ENCODE measurements at places on chromosomes 3 and 15.

GRCh38 chr3:185726254-185726967 lies 98.4 kb downstream of the IGF2BP2 start:
- no peak for DNase-seq

DNA sequence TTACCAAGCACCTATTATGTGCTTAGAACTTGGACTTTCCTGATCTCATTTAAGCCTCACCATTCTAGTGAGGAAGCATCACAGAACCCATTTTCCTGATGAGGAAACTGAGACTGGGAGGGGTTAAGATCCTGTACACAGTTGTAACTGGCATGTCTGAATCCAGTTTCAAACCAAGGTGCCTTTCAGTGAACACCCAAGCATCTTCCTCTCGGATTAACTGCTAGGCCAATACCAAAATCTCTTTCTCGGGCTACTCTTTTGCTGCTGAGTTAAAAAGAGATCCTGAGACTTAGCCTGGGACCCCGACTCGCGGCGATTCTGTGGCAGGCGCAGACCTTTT lies 578 bp upstream of the CEMIP start:
- no peak for DNase-seq

DNA sequence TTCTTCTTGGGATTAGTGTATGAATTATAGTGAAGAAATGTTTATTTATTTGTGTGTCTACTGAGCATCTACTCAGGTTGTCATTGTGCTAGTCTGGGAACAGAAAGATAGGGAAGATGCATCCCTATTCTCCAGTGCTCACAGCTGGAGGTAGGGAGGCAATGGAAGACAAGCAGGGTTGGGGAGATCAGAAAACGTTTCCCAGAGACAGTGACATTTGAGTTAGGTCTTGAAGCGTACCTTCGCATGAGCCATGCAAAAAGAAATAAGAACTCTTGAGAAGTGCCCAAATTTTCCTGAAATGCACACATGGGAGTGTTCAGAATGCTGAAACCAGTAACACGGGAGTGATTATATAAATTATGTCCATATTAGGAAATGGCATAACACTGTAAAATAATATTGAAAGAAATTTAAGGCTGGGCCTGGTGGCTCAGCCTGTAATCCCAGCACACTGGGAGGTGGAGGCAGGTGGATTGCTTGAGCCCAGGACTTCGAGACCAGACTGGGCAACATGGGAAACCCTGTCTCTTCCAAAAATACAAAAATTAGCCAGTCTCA lies 5.3 kb upstream of the CEMIP start:
- peak; percentile 73 for DNase-seq

- no peak for DNase-seq
Measured at GRCh38 chr3:23592961-23593931, 212.5 kb upstream of the UBE2E1 start.

DNA sequence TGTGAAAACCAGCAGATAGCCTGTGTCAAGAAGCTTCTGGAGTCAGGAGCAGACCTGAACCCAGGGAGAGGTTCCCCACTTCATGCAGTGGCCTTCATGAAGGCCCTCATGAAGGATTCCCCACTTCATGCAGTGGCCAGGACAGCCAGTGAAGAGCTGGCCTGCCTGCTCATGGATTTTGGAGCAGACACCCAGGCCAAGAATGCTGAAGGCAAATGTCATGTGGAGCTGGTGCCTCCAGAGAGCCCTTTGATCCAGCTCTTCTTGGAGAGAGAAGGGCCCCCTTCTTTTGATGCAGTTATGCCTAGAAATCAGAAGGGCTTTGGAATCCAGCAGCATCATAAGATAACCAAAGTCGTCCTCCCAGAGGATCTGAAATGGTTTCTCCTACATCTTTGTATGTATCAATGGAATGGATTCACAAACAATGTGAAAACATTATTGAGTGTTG lies 103.9 kb upstream of the CHD2 start:
- no peak for DNase-seq

DNA sequence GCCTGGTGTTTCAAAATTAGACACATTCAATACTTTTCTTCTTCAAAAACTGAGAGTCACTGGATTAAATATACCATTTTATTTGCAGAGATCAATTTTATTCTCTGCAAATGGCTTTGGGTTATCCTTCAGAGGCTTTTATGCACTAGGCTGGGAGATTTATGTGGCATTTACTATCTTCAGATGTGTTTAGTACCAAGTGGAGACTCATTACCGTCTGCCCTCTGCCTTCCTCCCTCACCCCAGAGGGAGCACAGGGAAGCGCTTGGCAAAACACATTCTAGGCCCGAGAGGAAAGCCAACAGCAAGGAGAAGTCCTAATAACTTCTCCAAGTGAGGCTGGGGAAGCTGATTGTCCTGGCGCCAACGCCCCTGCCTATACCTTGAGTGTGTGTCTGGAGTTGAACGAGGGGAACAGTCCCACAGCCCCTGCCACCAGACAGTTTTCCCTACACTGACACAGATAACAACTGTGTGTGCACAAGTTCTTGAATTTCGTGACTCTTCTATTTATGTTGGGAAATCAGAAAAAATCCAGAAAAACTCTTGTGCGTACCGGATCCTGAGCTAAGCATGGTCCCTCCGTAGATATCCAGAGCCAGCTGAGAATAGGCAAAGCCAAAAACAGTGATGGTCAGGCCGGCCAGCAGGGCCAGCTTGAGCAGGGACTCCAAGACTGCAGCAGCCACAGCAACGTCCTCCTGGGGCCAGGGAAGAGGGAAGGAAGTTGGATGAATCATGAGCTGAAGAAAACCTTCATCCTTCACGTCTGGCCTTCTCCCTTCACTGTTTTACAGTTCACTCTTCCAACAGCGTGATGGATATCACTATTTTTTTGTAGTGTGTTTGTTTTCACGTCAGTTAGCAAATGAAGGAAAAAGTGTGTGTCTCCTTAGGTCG lies 26.6 kb downstream of the RFT1 start:
- no peak for DNase-seq

DNA sequence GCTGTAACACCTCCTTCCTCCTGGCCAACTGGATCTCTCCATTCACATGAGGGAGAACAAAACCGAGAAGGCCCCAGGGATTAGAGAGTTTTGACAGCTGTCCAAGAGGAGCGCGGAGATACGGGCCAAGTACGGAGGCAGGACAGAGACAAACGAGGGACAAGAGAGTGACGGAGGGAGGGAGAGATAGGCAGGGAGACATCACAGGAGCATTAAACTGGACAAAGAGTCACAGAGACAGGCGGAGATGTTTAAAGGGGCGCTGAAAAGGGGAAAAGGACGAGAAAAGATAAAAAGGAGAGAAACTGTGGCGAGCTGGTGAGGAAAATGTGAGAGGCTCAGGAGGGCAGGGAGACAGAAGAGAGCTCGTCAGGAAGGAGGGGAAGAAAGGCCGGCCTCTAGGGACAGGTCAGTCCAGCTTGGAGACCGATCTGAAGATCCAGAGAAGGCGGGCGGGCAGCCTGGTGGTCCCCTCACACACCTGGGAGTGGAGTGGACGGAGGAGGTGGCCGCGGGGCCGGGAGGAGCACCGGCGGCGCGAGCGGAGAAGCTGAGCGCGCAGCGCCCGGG lies 40.5 kb upstream of the ROPN1 start:
- DNase-seq = peak; percentile 51

DNA sequence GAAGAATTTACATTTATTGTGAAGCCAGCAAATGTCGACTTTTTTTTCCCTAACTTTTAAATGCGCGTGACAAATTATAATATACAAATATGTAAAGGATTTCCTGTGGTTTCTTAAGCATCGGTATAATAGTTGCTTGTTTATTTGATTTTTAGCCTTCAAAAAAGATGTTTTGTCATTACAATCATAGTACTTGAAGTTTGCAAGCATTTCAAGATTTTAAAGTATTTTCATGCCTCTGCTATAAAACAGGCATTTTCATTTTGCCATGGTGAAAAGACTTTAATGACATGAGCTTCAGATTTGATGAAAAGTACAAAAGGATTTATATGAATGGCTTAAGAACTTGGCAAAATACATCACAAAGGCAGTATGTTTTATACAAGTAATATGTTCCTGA lies 9.4 kb upstream of the P2RY12 start:
- peak; percentile 77 for DNase-seq

DNA sequence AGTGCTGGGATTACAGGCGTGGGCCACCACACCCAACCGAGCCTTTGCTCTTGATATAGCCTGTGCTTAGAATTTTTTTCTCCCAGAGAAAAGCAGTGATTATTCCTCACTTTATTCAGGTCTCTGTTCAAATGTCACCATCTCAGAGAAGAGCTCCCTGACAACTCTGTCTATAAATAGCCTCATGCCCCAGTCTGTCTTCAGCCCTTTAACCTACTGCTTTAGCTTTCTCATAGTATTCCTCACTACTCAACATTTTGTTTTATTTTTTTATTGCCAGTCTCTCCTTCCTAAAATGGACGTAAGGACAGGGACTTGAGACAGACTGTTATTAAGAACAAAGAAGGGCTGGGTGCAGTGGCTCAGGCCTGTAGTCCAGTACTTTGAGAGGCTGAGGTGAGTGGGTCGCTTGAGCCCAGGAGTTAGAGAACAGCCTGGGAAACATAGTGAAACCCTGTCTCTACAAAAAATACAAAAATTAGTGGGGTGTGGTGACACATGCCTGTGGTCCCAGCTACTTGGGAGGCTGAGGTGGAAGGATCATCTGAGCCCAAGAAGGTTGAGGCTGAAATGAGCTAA lies 78.7 kb upstream of the TTBK2 start:
- DNase-seq = no peak

DNA sequence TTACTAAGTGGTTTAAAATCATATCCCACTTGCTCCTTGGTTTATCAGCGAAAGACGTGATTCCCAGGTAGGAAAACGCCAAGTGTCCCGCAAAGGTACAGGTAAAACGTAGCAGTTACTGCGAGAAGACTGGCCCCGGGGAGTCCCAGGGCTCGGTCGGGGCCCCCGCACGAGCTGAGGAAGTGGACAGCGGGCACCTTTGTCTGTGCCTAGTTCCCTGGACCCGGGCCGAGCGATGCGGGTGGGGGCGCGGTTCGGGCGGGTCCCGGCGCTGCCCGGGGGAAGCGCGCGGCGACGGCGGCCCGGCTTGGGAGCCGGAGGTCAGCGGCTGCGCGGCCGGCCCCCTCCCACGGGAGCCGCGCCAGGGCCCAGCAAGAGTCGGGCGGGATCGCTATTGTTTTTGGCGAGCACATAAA lies 864 bp upstream of the NEO1 start:
- no peak for DNase-seq

GRCh38 chr3:40771112-40771511 lies 246.4 kb downstream of the ZNF621 start:
- no peak for DNase-seq

DNA sequence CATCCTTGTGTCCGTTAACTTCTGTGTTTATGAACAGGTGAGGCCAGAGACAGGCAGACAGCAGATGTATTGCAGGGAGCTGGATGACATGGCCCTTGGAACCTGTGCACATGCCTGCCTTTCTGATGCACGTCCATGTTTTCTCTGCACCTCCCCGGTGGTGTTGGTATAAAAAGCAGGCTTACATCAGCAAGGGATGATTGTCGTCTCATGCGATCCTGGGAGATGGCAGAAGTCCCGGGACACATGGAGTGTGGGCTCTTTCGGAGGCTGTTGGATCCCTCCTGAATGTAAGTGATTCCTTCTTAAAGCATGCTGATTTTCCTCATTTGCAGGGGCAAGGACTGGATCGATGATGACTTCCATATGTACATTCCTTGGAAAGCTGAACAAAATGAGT lies 134.8 kb downstream of the SNRPN start:
- no peak for DNase-seq

DNA sequence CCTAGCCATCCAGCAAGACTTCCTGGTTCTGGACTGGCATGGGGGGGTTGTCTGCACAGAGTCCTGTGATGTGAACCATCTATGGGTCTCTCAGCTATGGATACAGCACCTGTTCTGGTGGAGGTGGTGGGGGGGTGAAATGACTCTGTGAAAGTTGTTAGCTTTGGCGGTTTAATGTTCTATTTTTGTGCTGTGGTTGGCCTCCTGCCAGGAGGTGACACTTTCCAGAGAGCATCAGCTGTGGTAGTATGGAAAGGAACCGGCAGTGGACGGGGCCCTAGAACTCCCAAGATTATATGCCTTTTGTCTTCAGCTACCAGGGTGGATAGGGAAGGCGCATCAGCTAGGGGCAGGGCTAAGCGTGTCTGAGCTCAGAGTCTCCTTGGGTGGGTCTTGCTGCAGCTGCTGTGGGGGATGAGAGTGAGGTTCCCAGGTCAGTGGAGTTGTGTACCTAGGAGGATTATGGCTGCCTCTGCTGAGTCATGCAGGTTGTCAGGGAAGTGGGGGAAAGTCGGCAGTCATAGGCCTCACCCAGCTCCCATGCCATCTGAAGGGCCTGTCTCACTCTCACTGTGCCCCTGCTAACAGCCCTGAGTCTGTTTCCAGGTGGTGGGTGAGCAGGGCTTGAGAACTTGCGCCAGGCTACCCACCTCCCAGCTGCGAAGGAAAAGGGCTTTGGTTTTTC lies 7.1 kb upstream of the LARS2 start:
- no peak for DNase-seq

- DNase-seq = peak; percentile 59
Measured at GRCh38 chr15:80615783-80616391, 79.2 kb upstream of the ABHD17C start.

DNA sequence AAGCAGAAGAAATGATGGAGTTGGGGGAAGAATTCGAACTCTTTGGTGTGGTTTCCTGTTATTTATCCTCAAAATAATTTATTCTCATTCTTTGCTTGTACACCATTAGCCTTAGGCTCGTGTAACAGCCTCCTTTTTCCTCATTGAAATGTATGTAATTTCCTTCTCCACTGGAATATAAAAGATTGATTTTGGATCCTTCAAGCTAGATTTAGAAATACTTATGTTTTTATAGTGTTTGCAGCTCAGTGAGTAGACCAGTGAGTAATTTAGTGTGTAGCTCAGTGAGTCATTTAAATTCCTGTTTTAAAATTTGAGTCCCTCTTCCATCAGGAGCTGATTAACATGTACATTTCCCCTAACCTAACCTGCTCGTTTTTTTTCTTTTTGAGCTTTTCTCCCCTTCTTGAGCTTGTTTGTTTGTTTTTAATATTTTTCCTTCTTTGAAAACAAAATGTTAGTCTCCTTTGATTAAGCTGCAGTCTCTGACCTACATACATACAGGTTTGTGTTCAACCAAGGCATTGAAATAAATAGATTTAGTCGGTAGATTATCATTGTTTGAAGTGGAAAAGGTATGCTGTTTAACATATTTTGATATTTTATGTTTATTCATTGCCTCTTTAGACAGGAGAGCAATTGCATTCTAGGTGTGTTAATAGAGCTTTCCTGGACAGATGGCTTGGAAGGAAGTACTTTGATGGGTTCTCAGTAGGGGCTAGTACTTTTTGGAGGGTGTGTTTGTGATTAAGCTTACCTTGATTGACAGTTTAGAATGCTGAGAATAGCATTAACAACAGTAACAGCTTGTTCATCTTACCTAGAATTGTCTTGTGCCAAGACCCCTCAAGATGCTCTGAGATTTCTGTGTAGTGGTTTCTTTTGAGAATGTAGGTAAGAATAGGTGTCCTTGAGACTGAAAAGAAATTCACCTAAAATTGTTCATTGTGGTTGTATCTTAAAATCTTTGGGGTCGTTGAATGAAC lies 5.9 kb downstream of the USP3 start:
- peak; percentile 83 for DNase-seq

- no peak for DNase-seq
Measured at GRCh38 chr3:168839653-168840052, 743.9 kb upstream of the GOLIM4 start.

- peak; percentile 22 for DNase-seq
Measured at GRCh38 chr3:101567528-101568317, 6.1 kb downstream of the TRMT10C start.

- DNase-seq = peak; percentile 9
Measured at GRCh38 chr15:87118435-87118834, 1038.8 kb downstream of the AGBL1 start.
